ENCODE measurements at places on chromosomes 2 and 18.

- no peak for DNase-seq
These were observed 17.9 kb downstream of the CDH2 start for GRCh38 chr18:28159055-28159454.

DNA sequence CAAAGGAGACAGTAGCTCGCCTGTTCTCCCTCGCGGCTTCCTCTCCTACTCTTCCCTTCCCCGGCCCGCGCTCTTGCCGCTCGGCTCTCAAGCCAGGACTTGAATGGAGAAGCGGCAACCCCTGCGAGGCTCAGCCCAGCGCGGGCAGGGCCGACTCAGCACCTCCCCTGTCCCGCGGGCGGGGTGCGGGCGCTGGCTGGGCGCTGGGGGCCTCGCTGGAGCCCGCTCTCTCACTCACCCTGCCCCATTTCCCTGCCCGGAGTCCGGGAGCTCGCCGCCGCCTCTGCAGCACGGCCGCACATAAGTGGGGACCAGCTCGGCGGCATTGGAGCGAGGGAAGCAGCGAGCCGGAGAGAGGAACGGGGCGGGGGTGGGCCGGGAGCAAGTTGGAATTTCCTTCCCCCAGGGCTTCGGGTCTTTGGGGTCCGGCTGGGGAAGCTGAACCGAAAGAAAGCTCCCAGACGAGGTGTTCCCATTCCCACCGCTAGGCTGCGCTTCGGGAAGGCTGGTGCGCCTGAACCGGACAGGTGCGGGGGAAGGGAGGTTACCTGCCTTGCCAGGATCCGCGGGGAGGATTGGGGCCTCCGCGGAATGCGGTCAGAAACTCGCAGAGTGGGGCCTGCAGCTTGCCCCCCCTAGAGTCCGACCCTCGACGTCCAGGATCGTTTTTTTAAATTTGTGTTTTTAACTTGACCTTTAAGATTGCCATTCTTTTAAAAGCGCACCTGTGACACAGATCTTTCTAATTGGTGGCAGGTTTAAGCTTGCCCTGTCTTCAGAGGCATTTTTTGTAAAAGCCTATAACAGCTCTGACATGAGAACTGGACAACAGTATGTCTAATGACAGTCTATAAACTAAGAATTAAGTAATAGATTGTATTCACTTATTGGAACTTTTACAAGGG is at the start of gene COBLL1:
COBLL1 (minus strand) TSS at position 105 of the 905 bp plus-strand sequence. CDS start 627 bp downstream, outside the sequence.
- DNase-seq = no peak

DNA sequence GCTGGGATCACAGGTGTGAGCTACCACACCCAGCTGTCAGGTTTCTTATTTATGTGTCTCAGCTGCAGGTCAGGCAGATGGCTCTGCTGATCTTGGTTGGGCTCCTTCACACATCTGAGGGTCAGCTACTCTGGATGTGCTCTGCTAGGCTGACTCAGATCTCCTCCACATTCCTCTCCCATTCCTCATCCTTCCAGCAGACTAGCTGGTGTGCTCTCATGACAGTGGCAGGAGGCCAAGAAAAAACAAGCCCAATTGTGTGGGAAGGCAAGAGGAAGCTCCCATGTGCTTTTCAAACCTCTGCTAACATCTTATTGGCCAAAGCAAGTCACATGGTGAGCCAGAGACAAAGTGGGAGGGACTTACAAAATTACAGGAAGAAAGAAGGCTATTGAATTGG is 11.7 kb upstream of the MSH6 start:
- DNase-seq = no peak

GRCh38 chr18:12034241-12035100 is 53.2 kb downstream of the IMPA2 start:
- no peak for DNase-seq

- no peak for DNase-seq
These were observed 174.2 kb upstream of the SMAD2 start for GRCh38 chr18:48104705-48105104.

GRCh38 chr2:72361521-72361920 is 213.9 kb upstream of the CYP26B1 start:
- no peak for DNase-seq

Measured in T-helper 17 cell (primary cell).